ENCODE measurements at places on chromosomes 3 and 15.

GRCh38 chr15:32694222-32694983 is 23.4 kb upstream of the GREM1 start:
- DNase-seq, result no peak

DNA sequence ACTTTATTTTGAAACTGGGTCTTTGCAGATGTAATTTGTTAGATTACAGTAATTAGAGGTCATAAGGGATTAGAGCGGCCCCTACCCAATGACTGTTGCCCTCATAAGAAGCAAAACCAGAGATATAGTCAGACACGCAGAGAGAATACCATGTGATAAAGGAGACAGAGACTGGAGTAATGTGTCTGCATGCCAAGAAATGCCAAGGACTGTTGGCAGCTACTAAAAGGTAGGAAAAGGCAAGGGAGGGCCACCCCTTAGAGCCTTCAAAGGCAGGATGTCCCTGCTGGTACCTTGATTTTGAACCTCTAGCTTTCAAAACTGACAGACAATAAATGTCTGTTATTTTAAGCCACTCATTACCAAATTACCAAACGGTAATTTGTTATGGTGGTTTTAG is 548.2 kb downstream of the FHIT start:
- DNase-seq, result no peak

DNA sequence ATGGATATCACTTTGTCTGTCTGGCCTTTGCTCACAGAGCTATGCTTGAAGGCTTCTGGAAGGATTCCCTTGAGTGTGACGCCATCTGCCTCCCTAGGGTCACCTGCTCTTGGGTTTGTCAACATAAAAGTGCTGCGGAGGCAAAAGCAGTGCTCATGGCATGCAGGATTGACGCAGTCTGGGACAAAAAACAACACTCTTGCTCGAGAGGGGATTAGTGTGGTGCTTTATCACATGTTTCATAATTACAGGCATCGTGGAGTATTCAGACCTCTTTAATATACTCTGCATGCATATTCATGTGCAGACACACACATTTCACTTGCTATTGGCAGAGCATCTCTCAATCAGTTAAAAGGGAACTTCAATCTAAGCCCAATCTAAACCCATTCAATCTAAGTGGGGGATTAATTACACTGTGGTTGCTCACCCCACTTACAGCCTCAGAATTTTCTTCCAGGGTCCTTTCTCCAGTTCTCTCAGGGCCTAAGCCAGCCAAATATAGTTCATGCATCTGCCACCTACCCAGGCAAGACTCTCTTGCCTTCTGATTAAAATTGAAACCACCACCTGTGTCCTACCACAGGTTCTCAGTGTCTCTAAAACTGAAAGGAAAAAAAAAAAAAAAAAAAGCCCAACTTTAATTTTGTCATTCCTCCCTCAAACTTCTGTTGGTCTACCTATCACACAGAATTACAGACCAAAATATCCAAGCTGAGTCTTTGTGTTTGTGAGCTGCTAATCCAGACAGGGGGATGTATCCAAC is 75.6 kb downstream of the BFSP2 start:
- DNase-seq, result peak; percentile 93

GRCh38 chr3:149512073-149512782 is 37.7 kb downstream of the TM4SF4 start:
- peak; percentile 35 for DNase-seq

- no peak for DNase-seq
These were observed 16.2 kb downstream of the CEP19 start for GRCh38 chr3:196695849-196696226.

- DNase-seq, result no peak
These were observed 31.8 kb downstream of the UPK1B start for GRCh38 chr3:119205209-119205608.

DNA sequence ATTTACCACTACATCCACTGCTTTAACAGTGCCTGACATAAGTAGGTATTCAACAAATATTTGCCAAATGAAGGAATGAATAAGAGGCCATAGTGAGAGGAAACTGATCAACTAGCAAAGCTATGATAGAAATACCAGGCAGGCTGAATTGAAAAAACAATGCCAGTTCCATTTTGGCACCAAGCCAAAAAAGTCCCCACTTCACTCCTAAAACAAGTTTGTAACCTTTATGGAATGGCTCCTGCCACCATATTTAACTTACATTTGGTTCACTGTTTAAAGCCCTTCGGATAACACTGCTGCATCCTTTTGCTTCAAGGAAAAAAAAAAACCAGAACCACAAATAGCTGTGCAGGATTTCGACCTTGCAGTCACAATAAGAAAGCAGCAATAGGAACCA is 166.1 kb downstream of the FRMD5 start:
- DNase-seq, result no peak

Measured in NCI-H187 (cell line).